Peyer's patch (tissue), 4 donors: ENCODE measurements at places on chromosomes 3 and 15. TPM values are rescaled to one million over a fixed set of nuclear protein-coding genes. Genes with fewer than 3 reads are reported as not detected.

DNA sequence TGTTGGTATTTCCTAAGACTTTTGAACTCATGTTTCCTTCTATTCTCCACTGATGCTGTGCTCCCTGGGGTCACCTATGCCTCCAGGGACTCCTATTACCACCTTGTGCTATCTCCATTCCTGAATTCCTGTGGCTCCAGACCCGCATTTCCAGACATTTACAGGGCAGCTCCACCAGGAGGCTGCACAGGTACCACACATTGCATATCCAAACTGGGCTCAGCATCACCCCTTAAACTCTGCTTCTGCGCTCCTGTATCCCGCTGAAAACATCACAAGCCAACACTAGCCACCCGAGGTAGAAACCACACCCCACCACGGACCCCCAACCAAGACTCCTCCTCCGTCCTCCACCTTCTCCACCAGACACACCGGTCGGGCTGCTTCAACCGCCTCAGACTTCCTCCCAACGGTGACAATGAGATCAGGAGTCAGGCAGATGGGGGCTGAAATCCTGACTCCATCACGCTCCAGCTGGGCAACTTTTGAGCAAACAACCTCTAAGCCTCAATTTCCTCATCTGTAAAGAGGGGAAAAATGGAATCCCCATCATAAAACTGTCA is 10.4 kb downstream of the TNK2 start:
- no peak for DNase-seq

- DNase-seq: no peak
Measured at GRCh38 chr3:57958642-57959422, 49.4 kb upstream of the FLNB start.

GRCh38 chr3:131898346-131898745 is 136.5 kb downstream of the CPNE4 start:
- DNase-seq: no peak

The PLSCR2 gene
- total RNA-seq: not detected

The CRELD1 gene
- 41.6 TPM for total RNA-seq

DNA sequence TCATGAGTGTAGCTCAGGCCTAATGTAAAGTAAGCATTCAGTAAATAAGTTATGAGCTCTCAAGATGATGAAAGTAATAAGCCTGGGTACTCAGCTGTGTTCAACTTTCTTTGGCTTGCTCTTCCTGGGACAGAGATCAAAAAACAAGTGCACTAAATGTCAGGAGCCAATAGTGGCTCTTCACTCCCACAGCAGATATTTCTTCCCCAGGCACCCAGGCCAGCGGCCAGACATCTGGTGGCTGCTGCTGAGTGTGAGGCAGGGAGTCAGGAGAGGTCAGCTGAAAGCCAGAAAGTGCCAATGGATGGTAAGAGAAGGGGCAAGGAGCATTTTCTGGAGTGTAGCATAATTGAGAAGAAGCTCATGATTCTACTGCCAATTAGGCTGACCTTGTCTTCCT is 18.2 kb upstream of the ITGA11 start:
- no peak for DNase-seq

- no peak for DNase-seq
Measured at GRCh38 chr3:141373768-141374526, 5.6 kb downstream of the ZBTB38 start.

The TERC gene
- total RNA-seq: 70.0 TPM

The CPN2 gene
- total RNA-seq: not detected

DNA sequence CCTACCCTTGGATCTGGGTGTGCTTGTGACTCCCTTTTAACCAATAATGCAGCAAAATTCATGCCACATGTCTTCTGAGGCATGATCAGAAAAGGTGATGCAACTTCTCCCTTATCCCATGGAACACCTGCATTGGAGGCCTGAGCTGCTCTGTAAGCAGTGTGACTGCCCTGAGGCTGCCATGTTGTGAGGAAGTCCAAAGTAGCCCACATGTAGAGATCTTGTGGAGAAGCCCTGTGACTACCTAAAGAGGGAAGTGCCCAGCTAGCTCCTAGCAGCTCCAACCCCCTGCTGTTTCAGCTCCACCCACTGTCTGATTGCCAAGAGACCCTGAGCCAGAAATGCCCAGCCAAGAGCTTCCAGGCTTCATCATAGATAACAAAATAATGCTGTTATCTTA is 6.4 kb upstream of the NR1D2 start:
- no peak for DNase-seq

The NR1I2 gene
- total RNA-seq: 456 TPM

The HTR3E gene
- total RNA-seq: not detected

The INSYN1 gene
- not detected for total RNA-seq

DNA sequence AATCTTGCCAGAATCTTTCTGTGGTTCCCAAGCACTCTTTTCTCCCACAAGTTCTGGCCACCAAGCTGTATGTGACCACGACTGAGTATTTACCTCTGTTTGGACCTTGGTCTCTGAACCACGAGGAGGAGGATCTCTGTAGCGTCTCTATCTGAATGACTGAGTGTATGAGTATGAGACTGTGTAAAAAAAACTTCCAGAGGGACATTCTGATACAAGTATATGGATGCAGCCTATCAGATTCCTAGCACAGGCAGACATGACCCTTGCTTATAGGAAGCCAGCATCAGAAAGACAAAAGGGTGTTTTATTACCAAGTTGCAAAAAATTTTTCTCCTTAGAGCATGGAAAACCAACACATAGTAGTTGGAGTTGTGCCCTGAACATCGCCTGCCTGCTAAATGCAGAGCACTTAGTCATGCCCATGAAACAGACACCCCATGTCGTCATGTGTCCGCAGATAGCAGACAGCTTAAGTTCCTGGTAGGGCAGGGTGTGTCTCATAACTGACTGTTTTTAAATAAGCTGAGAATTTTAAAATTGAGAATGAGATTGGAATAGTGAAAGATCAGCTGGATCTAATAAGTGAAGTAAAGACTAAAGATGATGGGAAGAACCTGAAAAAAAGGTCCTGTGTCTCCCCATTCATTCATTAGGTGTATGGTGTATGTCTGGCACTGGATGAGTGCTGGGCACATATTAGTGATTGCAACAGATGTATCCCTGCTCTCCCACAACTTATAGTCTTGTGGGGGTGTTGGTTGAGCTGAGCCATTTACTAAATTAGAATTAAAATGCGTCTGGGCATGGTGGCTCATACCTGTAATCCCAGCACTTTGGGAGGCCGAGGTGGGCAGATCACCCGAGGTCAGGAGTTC is 30.9 kb downstream of the DAG1 start:
- DNase-seq: peak; percentile 56

The PLXNA1 gene
- 30.1 TPM for total RNA-seq

The ARGFX gene
- not detected for total RNA-seq

The DCLK3 gene
- not detected for total RNA-seq

GRCh38 chr3:66472313-66473134 is 28.3 kb downstream of the LRIG1 start:
- DNase-seq: peak; percentile 71

- no peak for DNase-seq
Measured at GRCh38 chr3:183478501-183478900, 50.1 kb upstream of the MCF2L2 start.

GRCh38 chr3:104526901-104527401 is 839.8 kb upstream of the ALCAM start:
- no peak for DNase-seq

The CLDN11 gene
- total RNA-seq: 16.6 TPM

GRCh38 chr3:141000027-141000663 is 51.0 kb upstream of the SPSB4 start:
- peak; percentile 27 for DNase-seq

GRCh38 chr15:88491158-88491557 is 23.6 kb downstream of the MRPS11 start:
- no peak for DNase-seq

The SOX14 gene
- total RNA-seq: not detected

The LRRIQ4 gene
- total RNA-seq: not detected

The PLA2G4D gene
- not detected for total RNA-seq

DNA sequence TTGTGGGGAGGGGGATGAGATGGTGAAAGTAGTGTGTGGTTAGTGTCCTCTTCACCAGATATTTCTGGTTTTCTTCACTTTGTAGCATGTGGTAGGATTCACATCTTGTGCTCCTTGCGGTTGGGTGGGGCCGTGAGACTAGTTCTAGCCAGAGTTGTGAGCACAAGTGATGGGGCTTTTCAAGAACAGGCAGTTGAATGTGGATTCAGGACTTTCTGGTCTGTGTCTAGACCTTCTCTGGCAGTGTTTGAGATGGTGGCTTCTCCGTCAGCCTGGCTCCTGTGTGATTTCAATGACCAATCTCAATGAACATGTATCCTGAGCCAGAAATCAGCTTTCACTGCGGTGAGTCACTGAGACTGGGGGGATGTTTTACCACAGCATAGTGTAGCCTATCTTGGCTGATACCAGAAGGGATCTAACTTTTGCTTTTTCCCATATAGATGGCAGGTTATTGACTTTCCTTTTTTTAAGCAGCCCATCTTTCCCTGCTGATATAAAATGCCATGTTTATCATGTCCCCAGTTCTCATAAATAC is 82.6 kb downstream of the RPLP1 start:
- no peak for DNase-seq

The DCBLD2 gene
- total RNA-seq: 4.8 TPM

The FBLN2 gene
- 20.6 TPM for total RNA-seq

DNA sequence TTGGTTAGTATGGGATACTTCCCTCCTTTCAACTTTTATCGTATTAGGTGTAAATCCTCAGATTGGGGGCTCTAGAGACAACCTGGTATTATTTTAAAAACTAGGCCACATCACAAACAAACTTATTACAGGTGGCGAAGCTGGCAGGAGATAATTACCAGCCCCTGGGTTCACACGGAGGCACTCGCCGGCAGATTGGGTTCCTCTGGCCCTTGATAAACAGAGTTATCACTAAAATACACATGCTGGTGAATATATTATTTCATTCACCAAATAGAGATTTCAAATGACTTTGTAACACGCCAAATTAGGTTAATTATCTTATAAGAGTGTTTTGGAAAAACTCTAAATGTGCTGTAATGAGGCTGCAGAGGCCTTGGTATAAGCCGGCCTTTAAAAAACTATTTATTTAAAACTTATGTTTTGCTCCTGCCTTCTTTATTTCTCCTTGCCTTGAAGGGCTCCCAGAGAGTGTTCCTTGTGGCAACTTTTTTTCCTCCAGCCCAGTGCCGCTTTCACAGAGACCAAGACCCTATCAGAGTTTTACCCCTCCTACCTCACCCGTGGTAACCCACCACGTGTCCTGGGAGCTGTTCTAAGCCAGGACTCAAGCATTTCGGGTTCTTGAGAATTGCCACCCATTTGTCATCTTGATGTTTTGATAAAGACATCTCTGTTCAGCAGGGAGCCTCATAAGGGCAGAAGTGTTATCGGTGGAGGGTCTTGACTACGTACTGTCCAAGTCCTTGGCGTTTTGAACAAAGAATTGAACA is 468.6 kb upstream of the CFAP20DC start:
- no peak for DNase-seq

- DNase-seq: no peak
Measured at GRCh38 chr3:160801386-160802118, 45.5 kb downstream of the PPM1L start.

- DNase-seq: no peak
Measured at GRCh38 chr3:85652360-85652759, 693.6 kb downstream of the CADM2 start.

- no peak for DNase-seq
Measured at GRCh38 chr3:186922790-186923189, 7.5 kb upstream of the ST6GAL1 start.

The POPDC2 gene
- total RNA-seq: 8.3 TPM

GRCh38 chr3:2920103-2920502 is 190.1 kb downstream of the IL5RA start:
- no peak for DNase-seq

- no peak for DNase-seq
Measured at GRCh38 chr3:74343391-74343790, 271.1 kb downstream of the CNTN3 start.

- DNase-seq: no peak
Measured at GRCh38 chr15:74815961-74816360, 3.3 kb downstream of the LMAN1L start.

The CISH gene
- total RNA-seq: 13.5 TPM

GRCh38 chr15:63276342-63277037 is 915 bp upstream of the APH1B start:
- DNase-seq: no peak

- DNase-seq: no peak
Measured at GRCh38 chr15:85463976-85464375, 83.6 kb downstream of the AKAP13 start.

The KBTBD12 gene
- 2.3 TPM for total RNA-seq

The GNAT1 gene
- total RNA-seq: not detected

GRCh38 chr15:67917037-67917436 is 77.2 kb upstream of the RNU6-1 start:
- DNase-seq: no peak

- DNase-seq: peak; percentile 67
Measured at GRCh38 chr3:179653096-179653797, 407 bp downstream of the USP13 start.

DNA sequence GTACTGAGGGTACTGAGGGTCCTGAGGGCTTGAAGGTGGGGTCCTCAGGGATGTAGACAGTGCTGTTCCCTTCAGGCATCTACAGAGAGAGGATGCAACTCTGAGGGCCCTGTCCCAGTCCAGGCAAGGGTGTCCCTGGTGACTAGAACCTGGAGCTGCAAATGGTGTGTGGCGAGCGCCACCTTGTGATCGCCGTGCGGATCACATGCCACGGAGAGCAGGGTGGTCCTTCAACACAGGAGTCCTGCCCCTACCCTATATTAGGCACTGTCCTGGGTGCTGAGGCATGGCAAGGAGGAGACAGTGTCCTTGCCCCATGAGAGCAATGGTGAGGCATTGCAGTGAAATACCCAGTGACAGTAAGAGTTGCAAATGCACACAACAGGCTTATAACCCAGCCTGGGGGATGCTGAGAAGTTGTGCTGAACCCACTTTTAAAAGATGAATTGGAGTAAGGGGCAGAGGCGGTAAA is 23.6 kb downstream of the RHCG start:
- peak; percentile 74 for DNase-seq
